ENCODE measurements at places on chromosomes 6 and 20.

GRCh38 chr6:163291622-163292021, 122.9 kb upstream of the QKI start:
- DNase-seq, result no peak

GRCh38 chr20:12058216-12058615, 140.5 kb downstream of the BTBD3 start:
- no peak for DNase-seq

DNA sequence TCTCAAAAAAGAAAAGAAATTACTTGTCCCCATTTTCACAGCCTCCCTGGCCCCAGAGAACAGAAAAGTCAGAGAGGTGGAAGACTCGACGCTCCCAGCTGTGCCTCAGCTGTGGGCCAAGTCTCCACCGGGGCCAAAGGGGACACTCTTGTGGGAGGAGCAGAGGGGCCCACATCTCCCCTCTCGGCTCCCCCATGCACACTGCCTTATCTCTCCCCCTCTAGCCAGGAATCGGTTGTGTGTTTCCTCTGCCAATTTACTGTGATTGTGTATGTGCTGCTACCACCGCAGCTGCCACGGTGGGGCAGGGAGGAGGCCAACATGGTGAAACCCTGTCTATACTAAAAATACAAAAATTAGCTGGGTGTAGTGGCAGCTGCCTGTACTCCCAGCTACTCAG, 8.4 kb downstream of the TIAM2 start:
- DNase-seq, result no peak

GRCh38 chr20:48676795-48677460, 150.9 kb downstream of the PREX1 start:
- DNase-seq, result no peak

DNA sequence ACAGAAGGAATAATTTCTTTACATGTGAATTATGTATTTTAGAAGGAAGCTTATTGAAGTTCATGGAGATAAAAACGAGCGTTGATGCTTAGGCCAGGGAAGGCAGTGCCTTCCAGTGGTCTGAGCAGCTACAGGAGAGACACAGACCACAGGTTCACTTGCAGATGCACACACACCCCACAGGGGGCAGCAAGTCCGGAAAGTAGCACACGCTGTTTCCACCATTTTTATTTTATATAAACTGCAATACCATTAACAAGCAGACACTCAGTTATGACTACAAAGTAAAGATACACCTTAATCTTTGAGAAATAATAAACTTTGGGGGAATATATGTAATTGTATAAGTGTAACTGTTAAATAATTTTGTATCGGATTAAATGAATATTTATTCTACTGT, 13.5 kb upstream of the DACT2 start:
- DNase-seq, result no peak

DNA sequence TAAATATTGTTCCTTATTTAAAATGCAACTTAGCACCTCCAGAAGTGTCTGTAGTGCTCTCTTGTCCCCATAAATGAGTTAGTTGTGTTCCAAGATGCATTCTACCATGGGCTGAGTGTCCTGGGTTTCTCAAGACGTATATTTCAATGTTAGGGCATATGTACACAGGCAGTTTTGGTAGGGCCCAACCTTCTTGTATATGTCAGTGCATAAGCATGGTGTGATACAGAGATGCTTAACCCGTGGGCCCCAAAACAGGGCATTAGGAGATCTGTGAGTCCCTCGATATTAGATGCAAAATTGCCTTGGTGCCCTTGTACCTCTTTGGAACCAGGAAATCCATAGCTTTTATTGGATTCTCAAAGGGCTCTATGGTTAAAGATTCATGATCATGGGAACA, 91.5 kb upstream of the HIVEP1 start:
- no peak for DNase-seq

DNA sequence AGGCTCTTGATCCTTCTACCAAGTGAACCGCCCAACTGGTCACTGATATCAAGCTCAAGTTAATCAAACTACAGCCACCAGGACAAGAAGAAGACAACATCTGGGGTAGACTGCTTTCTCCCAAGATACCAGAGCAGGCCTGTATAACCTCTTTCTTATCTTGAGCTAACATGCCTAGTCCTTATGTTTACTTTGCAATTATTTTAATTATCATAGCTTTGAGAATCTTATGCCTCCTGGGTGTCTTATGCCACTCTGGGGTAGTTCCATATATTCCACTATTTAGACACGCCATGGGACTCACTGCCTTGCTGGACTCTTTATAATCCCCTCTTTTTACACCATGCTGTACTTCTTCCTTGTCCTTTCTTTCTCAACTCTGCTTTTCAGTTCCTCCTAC, 41.5 kb upstream of the ECI2 start:
- DNase-seq, result no peak

DNA sequence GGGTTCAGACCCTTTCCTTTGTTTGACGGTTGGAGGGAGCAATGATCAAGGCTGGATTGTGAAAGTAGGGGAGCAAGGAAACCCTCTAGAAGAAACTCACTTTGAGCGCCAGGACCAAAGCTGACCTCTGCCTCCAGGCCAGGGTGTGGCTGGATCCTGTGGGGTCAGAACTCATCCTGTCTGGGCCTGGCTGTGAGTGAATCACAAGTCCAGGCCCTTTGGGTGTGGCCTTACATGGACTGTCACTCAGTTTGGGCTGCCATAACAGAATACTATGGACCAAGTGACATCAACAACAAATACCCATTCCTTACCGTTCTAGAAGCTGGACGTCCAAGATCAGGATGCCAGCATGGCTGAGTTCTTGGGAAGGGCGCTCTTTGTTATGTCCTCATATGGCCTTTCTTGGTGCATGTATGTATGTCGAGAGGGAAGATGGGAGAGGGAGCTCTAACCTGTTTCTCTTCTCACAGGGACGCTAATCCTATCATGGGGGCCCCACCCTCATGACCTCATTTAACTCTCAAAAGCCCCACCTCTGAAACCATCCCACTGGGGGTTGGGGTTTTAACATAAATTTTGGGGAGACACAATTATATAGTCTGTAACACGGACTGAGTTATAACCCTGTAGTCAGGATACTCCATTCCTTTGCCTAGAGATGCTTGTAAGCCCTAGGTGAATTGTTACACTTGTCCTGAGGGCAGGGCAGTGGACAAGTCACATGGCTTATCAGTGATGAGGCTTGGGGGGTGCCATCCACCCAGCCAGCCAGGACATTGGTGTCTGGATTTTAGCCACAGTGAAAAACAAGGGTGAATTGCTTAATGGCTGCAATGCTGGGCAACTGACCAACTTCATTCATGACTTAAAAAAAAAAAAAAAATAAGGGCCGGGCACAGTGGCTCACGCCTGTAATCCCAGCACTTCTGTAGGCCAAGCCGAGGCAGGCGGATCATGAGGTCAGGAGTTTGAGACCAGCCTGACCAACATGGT, 80.0 kb downstream of the TRMT11 start:
- DNase-seq, result no peak

- no peak for DNase-seq
Observed at GRCh38 chr6:20129290-20130088, 82.8 kb downstream of the MBOAT1 start.

DNA sequence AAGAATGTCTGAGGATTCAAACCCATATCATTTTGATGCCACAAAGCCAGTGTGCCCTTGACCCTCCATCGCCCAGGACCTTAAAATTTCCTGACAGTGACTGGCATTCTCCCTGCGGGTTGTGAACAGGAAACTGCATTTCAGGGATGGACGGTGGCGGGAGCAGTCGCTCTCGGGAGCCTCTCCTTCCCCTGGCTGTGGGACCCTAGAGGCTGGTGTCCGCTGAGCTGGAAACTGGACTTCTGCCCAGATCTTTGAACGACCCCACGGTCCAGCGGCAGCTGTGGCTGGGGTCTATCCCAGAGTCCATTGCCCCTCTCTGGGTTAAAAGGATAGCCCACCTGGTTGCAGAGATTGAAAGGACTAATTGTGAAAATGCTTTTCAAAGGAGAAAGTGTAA, 1.4 kb upstream of the SEC63 start:
- DNase-seq, result no peak

GRCh38 chr6:139979021-139979725, 604.7 kb upstream of the CITED2 start:
- no peak for DNase-seq

GRCh38 chr6:52293067-52293466, 8.5 kb upstream of the MCM3 start:
- no peak for DNase-seq

- no peak for DNase-seq
Observed at GRCh38 chr20:2169456-2170088, 67.9 kb downstream of the STK35 start.

- no peak for DNase-seq
Observed at GRCh38 chr20:53773792-53774401, 180.3 kb upstream of the ZNF217 start.

- DNase-seq, result no peak
Observed at GRCh38 chr6:49225471-49225870, 237.6 kb downstream of the MMUT start.

DNA sequence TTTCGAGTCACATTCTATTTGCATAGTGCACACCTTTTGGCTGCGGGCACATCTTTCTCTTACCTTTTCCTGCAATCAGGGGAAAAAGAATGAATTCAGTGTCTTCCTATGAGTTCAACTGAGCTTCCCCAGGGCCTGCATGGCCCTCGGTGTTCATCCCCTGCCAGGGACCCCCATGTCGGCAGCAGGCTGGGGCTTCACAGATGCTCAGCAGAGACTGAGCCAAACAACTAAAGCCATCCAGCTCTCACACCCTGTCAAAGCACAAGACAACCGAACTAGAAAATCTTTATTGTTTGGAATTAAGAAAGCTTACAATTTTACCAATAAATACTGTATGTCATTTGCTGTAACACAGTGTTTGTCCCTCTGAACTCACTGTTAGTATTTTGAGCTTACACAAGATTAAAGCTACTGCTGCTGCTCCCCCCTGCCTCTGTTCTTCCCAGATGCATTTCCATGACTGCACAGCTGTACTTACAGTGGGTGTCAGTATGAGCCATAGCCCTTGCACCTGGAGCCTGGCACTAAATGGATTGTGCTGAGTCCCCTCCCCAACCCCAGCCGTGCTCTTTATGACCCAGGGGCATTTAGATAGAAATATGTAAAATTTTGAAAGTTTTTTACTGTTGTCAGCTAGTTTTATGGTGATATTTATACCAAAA, 205.8 kb downstream of the TMEM242 start:
- DNase-seq, result no peak

Data from activated T-cell treated with anti-CD3 and anti-CD28 coated beads, Interleukin-2, amount 50 U/mL, for 24 hours (primary cell).